ENCODE measurements at places on chromosomes 2 and 18.

GRCh38 chr18:69300185-69300584 lies 100.5 kb upstream of the DOK6 start:
- no peak for DNase-seq

- no peak for DNase-seq
Observed at GRCh38 chr2:98436734-98437133, 7.9 kb upstream of the INPP4A start.

DNA sequence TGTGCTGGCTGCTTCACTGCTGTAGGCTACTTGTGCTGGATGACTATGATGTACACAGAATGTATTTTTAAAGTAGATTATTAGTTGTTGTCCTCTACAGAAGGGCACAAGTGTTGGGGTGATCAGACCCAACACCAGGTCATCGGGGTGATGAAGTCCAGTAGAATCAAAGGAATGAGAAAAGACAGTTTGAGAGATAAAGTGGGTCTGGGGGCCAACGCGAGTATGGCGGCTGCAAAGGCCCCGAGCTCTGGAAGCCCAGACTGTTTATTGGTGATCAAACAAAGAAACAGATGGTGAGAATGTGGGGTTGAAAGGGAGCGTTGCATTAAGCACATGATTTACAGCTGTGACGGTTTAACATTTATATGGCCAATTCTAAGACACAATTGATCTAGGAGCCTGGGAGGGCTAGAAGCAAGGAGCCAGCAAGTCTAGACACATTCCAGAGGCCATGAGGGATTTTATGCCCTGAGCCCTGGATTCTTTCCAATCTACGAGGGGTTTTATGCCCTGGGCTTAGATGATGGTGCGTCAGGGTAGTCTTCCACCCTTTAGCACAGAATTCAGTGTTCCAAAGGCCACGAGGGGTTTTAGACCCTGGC lies 153.5 kb downstream of the AGPS start:
- DNase-seq, result no peak

GRCh38 chr2:121491518-121491917 lies 39.2 kb upstream of the RNU4ATAC start:
- DNase-seq, result no peak

DNA sequence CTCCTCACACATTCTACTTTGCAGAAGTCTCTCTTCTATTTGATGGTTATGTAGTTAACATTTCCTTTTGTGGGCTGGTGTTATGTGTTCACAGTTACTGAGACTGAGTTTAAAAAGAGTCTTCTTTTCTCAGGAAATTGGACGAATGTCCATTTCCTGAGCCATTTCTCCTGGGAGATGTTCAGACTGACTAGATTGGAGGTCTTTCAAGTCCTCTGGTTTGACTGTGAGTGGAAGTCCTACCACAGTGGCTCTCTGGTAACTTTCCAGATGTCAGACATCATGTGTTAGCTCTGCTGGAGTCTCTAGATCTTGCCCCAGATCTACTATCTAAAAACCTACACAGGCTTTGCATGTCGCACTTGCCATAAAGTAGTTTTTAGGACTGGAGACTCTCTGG lies 116.0 kb downstream of the GALR1 start:
- no peak for DNase-seq

DNA sequence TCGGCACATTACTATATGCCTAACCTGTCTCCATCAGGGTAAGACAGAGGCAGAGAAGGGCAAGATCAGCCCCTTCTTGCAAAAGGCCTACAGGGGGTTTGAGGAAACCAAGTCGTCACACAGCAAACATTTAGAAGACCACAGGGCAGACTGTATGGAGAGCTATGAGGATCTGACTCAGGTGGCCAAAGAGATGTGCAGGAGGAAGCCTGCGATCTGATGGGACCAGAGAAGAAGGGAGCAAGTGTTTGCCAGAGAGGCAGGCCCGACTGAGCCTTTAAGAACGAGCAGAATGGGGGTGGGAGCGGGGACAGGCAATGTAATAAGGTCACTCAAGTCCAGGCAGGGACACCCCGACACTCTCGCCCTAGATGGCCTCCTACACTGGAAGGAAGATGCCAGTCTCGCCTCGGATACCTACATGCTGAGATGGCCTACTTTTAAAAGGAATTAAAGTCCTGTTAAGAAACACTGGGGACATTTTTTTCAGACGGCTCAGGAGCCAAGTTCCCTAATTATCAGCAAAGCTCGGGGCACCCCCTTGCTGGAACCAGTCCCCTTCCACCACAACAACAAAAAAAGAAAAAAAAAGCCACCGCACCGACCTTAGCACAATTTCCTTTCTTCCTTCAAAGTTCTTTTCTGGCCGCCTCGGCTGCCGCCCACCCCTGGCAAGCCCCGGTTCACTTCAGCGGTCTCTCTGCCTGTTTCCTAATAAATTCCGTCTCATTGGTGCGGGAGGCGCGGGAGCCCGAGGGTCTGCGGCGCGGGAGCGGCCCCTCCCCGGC lies 1.5 kb downstream of the SFXN5 start:
- no peak for DNase-seq

DNA sequence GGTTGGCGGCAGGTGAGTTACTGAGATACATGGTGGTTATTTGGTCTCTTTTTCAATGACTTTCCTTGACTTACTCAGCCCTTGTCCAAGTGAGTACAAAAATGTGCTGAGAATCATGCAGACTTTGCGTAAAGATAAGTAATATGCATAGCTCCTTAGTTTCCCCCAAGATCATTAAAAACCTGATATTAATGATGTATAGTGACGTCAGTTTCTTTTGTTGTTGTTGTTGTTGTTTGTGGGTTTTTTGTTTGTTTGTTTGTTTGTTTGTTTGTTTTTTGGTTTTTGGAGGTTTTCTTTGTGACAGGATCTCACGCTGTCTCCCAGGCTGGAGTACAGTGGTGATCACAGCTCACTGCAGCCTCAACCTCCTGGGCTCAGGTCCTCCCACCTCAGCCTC lies 14.9 kb upstream of the FTCDNL1 start:
- DNase-seq, result no peak

- DNase-seq, result no peak
Observed at GRCh38 chr2:134154246-134154645, 99.6 kb upstream of the MGAT5 start.

- no peak for DNase-seq
Observed at GRCh38 chr18:34595690-34596089, 114.4 kb upstream of the DTNA start.

DNA sequence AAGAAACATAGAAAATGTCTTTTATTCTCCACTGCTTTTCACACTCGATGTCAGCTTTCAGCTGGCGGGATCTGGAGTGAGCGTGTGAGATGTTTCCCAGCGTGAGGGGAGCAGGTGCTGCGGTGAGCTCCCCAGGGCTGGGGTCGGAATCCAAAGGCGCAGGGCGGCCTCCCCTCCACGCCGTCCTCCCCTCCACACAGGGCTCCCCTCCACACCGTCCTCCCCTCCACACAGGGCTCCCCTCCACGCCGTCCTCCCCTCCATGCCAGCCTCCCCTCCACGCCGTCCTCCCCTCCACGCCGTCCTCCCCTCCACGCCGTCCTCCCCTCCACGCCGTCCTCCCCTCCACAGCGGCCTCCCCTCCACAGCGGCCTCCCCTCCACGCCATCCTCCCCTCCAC lies 26.9 kb upstream of the KCNG2 start:
- no peak for DNase-seq

DNA sequence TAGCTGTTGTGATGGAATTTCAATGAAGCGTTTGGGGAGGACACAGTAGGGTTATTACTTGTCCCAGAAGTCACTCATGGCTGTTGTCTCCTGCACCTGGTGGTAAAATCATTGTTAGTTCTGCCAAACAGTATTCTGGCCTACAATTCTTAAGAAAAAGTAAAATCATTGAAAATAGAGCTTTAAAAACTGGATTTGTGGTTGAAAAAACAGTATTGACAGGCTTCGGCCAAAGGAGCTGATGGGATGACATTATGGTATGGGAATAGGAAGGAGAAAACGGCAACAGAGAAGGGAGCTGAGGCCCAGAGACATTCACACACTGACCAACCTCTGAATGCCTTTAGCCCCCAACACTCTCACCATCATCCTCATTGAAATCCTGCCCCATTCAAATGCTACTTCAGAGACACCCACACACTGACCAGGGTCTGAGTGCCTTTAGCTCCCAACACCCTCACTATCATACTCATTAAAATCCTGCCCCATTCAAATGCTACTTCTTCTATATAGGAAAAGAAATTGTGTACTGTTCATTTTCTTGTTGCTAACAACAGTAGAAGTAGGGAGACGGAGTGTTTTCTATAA lies 114.1 kb upstream of the OSR1 start:
- no peak for DNase-seq

DNA sequence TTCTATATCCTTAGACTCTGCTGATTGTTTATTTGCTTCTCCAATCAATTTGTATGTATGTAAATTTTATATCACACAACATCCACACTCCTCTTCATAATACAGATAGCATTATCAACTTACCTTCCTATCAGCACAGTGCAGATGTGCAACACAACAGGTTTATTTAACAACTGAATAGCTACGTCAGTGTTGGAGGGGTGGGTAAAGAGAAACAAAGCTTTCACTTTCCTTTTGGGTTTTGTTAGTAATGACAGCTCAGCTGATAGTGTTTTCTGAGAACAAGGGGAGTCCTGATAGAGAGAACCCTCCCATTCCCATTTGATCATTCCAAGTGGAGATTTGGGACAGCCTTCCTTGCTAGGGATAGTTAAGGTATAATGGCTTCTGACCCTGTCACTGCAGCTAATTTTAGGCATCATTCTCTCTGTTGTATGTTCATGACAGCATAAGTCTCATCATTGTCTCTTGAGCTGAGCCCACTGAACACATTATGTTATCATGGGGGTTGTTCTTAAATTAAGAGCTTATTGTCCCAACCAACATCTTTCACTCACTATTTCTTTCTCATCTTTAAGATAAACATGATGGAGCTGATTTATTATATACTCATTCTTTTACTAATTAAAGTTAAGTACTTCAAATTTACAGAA lies 227.7 kb downstream of the GPD2 start:
- no peak for DNase-seq

All from D721Med (cell line).